GM10248 (cell line): ENCODE measurements at places on chromosomes 3 and 15.

DNA sequence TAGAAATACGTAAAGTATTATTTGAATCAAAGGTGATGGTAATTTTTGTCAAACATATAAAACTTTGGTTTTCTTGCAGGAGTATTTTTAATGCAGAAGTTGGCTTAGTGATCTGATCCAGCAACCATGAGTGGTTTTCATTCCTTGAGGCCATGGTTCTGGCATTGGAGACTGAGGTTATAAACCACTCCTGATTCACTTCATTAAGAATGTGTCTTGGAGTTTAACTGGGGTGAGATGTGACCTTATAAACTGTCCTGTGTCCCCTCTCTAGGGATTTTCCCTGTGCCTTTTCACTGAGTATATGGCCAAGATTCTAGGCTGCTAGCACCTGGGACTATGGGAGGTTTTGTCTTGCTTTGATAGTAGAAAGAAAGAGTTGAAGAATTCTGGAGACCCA lies 94.3 kb downstream of the RYR3 start:
- DNase-seq: no peak

DNA sequence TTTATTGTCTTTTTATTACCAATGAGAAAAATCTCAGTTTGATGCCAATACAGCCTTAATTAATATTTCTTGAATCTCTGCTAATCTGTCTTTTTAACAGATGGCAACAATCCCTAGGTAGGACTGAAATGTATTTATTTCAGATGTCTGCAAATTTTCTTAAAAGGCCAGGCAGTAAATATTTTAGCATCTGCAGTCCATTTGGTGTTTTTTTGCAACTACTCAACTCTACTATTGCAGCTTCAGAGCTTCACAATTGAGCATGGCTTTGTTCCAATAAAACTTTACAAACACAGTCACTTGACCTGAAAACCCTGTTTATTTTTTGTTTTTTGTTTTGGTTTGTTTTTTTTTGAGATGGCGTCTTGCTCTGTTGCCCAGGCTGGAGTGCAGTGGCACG lies 82.7 kb downstream of the RARB start:
- DNase-seq: no peak

GRCh38 chr3:172836390-172836997 lies 86.0 kb downstream of the ECT2 start:
- DNase-seq: peak; percentile 18

- peak; percentile 83 for DNase-seq
These were observed 82.1 kb downstream of the PCSK6 start for GRCh38 chr15:101407439-101407838.

DNA sequence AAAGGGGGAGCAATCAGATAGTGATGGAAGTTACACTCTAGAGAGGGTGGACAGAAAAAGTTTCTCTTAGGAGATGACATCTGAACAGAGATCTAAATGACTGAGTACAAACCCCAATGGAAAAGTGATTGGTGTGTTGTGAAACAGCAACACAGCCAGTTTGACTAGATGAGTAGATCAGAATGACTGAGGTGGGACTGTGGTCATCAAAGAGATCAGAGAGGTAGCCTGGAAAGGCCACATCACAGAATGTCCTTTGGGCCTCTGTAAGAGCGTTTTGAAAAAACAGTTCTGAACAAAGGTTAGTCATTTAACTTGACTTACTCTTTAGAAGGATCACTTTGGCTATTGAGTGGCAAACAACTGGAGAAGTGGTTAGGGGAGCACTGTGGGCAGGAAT lies 10.6 kb downstream of the LRRC58 start:
- DNase-seq: no peak

GRCh38 chr3:48674505-48674904 lies 11.2 kb downstream of the NCKIPSD start:
- no peak for DNase-seq

GRCh38 chr3:55408193-55408826 lies 78.8 kb downstream of the WNT5A start:
- no peak for DNase-seq

DNA sequence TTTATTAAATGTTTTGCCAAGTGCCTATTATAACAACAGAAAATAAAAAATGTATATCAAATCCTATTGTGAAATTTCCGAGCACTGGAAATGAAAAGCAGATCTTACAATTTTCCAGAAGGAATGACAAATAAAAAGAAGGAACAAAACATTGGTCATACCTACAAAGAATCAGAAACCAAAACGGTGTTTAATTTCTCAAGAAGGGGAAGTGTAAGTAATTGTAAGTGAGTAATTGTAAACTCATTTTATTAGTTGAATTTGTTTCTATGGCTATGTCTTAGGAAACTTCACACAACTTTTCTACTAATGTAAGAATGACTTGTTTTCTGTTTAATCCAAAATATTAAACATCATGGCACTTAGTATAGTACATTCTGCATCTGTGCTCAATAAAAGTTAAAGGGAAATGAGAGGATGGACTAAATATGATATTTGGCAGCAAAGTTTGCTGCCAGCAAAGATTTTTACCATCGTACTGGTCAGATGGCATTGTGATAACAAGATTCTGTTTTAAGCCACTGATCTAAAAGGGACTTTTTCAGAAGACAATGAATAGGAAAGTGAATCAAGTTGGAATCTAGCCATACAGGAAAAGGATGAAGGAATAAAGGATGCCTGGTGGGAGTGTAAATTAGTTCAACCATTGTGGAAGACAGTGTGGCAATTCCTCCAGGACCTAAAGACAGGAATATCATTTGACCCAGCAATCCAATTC lies 232.4 kb downstream of the NFKBIZ start:
- DNase-seq: no peak

DNA sequence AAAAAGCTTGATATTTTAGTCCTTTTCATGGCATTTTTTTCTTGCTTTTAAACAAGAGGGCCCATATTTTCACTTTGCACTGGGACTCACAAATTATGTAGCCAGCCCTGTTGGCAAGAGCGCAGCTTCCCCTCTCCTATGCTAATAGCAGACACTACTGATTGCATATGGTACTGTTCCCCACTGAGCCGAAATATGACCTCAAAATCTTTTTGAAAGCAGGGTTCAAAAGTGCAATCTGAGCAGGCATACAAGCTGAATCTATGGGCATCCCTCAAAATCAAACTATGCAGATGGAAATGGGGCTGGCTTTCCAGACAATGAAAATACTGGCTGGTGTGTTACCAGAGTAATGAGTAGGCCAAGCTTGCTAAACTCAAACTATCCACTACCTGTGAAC lies 225.2 kb upstream of the SETMAR start:
- no peak for DNase-seq

DNA sequence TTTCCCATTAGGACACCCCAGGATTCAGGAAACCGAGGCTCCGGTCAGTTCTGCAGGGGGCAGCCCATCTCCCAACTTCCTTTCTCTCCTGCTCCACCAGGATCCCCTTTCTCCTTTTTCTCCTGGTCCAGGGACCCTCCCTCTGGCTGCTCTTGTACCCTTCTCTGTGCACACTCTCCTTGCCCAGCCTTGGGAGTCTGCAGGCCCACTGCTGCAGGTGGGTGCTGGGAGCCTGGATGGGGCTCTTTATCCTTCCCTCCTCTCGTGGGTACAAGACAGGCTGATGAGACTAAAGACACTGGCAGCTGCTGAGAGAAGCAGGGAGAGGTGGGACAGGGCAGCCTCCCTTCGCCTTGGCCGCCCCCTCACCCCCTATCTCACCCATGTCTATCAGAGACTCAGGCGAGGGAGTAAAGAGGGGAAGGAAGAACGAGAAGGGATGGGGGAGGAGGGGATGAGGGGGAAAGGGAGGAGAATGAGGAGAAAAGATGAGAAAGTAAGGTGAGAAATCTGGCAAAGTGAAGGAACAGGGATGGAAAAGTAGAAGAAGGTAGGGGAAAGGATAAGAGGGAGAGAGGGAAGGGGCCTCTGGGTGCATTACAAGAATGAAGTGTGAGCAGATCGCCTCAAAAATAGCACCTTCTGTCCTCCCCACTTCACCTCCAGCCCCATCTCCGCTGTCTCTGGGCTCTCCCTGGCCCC lies 45.2 kb downstream of the ITGA11 start:
- DNase-seq: no peak

GRCh38 chr3:135650309-135650708 lies 315.2 kb upstream of the PPP2R3A start:
- DNase-seq: no peak

DNA sequence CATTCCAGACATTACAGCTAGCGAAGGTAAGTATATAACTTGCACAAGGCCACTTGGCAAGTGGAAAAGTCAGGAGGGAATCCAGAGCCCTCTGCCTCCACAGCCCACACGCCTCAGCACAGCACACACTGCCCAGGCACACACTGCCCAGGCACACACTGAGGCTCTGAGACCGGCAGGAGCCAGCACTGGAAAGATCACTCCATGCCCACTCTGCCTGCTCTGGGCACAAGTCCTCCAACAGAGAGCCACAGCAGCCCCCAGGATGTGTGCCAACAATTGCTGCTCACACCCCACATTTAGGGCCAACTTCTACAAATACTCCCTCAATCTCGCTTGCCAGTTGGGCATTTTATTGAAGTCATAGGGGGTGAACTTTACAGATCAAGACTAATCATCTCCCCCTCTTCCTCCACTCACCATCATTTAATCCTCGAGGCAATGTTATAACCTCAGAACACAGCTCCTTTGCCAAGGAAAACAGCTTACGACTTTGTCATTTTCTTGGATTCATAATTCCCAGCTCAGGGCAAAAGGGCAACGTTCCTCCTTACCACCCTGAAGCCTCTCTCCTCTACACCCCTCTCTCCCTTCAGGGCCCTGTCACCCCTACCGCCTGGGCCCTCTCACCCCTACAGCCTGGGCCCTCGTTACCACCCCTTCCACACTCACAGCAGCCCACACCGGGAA lies 53.0 kb upstream of the TPM1 start:
- no peak for DNase-seq

DNA sequence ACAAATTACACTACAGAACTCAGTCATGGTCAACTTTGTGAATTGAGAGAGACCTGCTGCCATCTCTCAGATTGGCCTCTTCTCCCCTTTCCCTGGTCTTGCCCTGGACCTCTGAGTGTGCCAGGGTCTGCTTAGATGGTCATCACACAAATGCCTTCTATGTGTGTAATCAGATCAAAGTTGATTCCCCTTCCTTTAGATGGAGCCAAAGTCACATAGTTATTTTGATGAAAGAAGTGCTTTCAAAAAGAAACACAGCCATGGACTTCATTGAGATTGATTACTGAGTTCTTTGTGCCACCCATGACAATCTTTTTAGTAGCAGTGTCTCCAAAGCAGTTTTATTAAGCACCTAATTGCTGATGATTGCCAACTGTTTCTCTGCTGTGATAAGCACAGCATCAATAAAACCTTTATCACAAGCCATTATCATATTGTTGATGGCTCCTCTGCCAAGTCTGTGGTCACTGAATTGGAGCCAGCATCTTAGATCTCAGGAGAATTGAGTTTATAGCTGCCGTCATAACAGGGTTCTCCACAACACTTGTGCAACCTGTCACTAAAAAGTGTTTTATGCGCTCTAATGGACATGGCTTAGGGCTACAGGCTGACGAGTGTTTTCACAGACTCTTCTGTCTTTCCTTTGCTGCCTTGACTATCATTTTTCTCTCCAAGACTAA lies 149.7 kb upstream of the NUDT16 start:
- DNase-seq: no peak

GRCh38 chr3:101182734-101183133 lies 137.6 kb downstream of the IMPG2 start:
- DNase-seq: no peak

GRCh38 chr15:69087366-69087976 lies 73.0 kb upstream of the GLCE start:
- no peak for DNase-seq

DNA sequence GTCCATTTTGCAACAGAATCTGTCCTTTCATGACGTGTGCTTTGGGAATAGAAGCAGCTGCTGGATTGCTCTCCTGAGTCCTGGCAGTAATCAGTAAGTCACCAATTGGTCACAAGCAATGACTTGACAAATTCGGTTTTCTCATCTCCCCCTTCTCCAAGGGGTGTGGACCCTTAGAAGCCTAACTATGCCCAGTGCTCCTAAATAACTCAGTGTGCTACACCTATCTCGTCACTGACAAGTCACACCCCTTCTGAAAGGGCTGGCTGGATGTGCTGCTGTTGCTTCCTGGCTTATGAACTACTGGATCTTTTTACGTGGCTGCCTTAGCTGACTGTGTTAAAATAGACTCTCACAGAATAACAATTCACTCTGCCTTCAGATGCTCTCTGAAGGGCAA lies 1351.5 kb downstream of the ZPLD1 start:
- DNase-seq: no peak

DNA sequence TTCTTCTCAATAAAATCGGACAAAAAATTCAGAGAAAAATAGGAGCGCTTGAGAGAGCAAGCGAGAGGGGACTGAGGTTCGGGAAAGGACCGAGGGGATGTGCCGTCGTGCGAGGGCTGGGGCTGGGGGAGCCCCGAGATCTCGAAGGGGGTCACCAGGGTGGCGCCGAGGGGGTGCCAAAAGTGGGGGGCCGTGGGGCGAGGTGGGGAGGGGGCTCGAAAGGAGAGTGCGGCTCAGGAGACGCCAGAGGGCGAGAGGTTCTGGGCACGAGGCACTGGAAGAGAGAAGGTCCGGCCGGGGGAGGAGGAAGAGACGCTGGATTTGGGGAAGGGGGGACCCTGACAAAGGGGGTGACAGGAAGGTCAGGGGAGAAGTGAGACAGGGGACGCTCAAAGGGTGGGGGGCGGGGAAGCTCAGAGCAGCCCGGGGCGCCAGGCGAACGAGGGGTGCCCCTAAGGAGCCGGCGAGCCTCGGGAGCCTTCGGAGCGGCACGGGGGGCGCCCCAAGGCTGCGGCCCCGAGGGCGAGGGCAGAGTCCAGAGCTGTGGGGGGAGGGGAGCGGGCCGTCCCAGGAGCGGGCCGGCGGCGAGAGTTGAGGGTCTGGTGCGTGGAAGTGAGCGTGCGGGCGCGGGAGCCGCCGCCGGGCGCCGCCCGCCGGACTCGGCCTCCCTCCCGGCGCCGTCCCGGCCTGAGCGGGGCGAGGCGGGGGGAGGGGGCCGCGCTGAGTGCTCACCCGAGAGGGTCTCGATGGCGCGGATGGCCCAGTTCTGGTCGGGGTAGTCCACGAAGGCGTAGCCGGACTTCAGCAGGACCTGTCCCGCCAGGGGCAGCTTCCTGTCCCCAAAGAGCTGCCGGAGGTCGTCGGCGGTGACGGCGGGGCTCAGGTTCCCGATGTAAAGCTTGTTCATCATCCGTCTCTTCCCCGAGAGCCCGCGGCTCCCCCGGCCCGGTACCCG lies 514 bp downstream of the IGF2BP2 start:
- DNase-seq: peak; percentile 32
